Mammary epithelial cell (primary cell): ENCODE measurements at places on chromosomes 12 and 14. TPM values are rescaled to one million over a fixed set of nuclear protein-coding genes. Genes with fewer than 3 reads are reported as not detected.

Gene CIT
- 13.1 and 30.0 TPM in 2 replicates for total RNA-seq

Gene PAX9
- total RNA-seq: 3.7 TPM

Gene EMP1
- 33.7 TPM for total RNA-seq

Gene PLD4
- 0.09 and 0.13 TPM in 2 replicates for total RNA-seq

Gene PIANP
- not detected for total RNA-seq

Gene PTPN21
- total RNA-seq: 18.1 and 22.8 TPM in 2 replicates

Gene PRR13
- 43.5 TPM for total RNA-seq

Gene AGAP2
- total RNA-seq: 0.69 and 0.99 TPM in 2 replicates

Gene PLBD1
- total RNA-seq: not detected in 2 replicates

Gene PLEKHD1
- not detected in 2 replicates for total RNA-seq

Gene TBC1D30
- total RNA-seq: 0.17 TPM

Gene EPYC
- total RNA-seq: not detected in 2 replicates

Gene DAO
- total RNA-seq: not detected in 2 replicates

Gene CD163L1
- 1.2 TPM in 1 of 2 replicates, not detected in the other for total RNA-seq

Gene SMIM10L1
- 10.2 and 13.3 TPM in 2 replicates for total RNA-seq

Gene KRT73
- total RNA-seq: not detected

Gene LRRK2
- 0.24 and 0.28 TPM in 2 replicates for total RNA-seq

Gene CCDC85C
- total RNA-seq: 32.6 and 54.4 TPM in 2 replicates

Gene ZC2HC1C
- total RNA-seq: 0.89 and 1.2 TPM in 2 replicates

Gene GPR135
- 4.7 and 4.8 TPM in 2 replicates for total RNA-seq

Gene P3H3
- total RNA-seq: 2.0 TPM

Gene AQP5
- 0.50 TPM for total RNA-seq

Gene DCN
- total RNA-seq: 3.2 TPM

Gene GLIPR1
- total RNA-seq: 62.0 and 96.0 TPM in 2 replicates

Gene LPAR5
- not detected for total RNA-seq

Gene TAS2R42
- total RNA-seq: not detected

Gene OR6C2
- total RNA-seq: not detected in 2 replicates

Gene TAS2R43
- total RNA-seq: 0.31 and 0.53 TPM in 2 replicates
